ENCODE measurements at places on chromosomes 11 and 22.

DNA sequence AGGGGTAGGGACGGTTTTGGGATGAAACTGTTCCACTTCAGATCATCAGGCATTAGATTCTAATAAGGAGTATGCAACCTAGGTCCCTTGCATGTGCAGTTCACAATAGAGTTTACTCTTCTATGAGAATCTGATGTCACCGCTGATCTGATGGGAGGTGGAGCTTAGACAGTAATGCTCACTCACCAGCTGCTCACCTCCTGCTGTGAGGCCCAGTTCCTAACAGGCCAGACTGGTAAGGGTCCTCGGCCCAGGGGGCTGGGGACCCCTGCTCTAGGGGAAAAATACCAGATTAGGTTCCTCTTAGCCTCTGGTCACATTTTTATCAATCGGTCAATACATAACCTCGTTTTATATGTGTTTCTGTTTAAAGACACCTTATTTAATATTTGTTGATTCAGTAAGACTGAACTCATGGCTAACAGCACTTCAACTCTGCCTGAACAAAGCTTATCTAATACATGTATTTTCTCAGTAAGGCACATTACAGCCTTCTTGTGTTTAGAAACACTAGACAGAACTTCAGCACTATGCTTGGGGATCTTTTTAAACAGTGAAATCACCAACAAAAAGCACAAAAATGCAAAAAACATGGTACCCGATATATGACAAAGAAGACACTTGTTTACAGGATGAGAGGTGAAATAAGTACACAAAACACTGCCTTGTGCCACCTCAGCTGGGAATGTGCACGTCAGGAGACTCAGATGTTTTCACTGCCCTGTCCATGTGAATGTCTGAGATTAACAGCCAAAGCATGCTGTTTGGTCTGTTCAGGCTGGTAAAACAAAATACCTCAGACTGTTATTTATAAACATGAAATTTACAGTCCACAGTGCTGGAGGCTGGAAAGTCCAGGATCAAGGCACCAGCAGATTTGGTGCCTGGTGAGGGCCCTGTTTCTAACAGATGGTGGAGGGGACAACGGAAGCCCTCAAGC lies 107.5 kb downstream of the USP35 start:
- no peak for DNase-seq

GRCh38 chr11:133942577-133942976 lies 14.2 kb downstream of the IGSF9B start:
- no peak for DNase-seq

DNA sequence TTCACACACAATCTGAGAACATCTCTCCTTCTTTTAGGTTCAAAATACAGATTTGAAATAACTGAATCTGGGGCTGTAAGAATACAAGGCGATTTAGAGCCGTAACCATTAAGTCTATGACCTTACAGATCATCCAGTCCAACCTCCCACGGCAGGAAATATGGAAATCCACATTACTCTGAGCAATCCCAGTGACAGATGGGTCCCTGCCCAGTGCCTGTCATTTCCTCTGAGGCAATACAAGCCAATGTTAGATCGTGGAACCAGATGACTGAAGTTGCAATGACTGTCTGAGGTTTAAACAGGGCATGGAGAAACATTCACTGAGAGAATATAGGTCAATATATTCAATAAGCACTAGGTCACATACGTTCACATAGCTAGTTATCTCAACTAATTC lies 77.4 kb upstream of the OR5AK2 start:
- DNase-seq, result no peak

DNA sequence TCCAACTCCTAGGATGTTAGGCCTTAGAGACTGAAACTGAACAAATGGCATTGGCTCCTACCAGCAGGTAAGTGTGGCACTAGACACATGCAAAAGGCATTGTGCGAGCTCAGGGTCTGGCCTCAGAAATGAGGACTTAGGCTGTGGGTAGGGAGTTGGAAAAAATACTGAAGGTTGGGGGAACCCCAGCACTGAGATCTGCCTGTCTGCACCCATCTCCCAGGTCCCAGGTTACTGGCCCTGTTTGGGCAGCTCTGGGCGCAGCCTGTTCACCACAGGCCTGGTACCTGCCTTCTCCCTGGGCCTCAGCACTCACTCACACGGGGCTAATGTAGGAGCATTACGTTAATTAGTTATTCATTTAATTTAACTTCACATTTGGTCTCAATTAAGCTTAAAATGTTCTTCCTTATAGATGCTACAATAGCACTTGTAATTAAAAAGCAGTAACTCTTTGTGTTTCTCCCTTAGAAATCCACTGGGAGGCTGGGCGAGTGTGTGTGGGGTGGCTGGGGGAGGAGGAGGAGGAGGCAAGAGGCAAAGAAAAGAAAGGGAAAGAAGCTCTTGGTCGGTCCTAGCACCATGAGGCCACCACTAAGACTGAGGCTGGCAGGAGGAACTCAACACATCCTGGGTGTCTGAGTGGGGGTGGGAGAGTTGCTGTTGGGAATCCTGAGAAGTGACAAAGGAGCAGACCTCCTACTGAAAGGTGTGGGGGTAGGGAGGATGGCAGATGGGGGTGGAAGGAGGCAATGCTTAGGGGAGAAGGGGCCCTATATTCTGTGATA lies 19.4 kb downstream of the TMEM218 start:
- DNase-seq, result no peak

DNA sequence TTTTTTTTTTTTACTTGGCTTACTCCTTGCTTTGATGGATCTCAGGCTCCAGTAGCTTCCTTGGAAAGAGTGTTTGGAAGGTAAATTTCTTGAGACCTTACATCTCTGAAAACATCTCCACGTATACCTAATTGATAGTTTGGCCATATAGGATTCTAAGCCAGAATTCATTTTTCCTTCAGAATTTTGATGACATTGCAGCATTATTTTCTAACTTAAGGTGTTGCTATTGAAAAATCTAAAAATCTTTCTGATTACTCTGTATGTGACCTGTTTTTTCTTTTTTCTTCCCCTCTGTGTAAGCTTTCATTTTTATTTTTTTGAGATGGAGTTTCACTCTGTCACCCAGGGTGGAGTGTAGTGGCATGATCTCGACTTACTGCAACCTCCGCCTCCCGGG lies 23.1 kb upstream of the SPTBN2 start:
- no peak for DNase-seq

GRCh38 chr11:11948242-11948947 lies 60.0 kb downstream of the DKK3 start:
- no peak for DNase-seq

DNA sequence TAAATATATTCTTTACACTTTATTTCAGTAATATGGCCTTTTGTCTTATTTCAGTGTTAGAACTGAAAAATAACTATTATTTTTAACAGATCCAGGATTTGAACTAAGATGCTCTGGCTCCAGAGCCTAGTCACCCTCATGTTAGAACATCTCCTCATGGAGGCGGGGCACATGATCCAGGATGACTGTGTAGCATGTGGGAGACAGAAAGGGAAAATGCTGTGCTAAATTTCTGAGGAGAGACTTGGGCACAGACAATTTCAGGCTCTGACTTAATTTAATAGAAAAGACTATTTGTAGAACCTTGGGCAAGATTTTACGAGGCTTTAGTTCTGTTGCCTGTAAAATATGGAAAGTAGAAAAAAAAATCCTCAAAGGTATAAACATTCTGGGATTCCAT lies 24.1 kb downstream of the CTSC start:
- DNase-seq, result no peak

GRCh38 chr11:123161376-123162030 lies 33.5 kb downstream of the CLMP start:
- no peak for DNase-seq

DNA sequence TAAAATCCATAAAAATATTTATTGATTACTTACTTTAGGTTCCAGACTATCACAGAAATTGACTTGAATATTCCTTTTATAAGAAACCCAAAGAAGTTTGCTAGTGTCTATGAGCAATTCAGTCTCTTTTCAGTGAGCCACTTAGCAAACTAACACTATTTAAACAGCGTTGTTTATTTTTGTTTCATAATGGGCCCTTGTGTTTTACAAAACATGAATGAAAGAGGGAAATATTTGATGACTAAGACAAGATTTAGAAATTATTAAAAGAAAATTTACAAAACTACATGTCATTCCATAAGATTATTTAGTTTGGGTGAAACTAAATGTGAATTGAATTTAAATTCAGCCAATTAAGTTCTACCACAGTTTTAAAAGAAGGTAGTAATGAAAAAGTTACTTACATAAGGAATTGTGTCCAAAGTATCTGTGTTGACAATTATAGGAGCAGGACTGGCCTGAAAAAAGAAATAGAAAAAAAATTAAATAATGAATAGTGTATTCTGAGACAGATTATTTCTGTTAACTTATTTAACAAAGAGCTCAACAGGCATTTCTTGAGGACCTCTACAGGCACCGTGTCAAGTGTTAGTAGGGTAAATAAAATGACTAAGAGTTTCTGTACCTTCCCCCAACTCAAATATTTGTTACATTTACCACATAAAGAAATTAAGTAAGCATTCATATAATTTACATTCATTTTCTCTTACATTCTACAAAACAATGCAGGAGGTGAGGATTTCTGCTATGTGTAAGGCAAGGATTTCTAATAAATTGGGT lies 964.9 kb upstream of the CCDC90B start:
- no peak for DNase-seq

- no peak for DNase-seq
Observed at GRCh38 chr11:16410479-16410878, 54.1 kb upstream of the SOX6 start.

DNA sequence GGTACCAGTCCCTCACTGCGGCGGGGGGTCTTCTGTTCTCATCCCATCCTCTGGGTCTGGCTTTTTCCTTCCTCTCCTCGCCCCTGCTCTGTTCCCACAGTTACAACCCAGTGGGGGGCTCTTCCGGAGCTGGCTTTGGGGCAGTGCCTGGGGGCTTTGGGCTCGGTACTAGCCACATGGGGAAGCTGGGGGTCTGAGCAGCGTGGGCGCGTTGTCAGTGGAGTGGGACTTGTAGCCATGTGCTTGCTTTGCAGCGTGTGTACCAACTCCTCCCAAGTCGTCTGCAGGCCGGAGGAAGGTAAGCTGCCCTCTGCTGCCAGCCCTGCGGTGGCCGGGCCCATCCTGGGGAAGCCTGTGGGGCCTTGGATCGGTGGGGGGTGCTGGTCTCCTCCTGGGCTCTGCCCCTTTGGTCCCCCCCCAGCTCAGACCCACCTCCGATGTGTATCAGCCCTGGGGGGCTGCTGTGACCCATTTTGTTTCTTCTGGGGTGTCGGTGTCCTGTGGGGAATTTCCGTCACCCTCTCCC lies 17.5 kb downstream of the MUC2 start:
- DNase-seq, result no peak

DNA sequence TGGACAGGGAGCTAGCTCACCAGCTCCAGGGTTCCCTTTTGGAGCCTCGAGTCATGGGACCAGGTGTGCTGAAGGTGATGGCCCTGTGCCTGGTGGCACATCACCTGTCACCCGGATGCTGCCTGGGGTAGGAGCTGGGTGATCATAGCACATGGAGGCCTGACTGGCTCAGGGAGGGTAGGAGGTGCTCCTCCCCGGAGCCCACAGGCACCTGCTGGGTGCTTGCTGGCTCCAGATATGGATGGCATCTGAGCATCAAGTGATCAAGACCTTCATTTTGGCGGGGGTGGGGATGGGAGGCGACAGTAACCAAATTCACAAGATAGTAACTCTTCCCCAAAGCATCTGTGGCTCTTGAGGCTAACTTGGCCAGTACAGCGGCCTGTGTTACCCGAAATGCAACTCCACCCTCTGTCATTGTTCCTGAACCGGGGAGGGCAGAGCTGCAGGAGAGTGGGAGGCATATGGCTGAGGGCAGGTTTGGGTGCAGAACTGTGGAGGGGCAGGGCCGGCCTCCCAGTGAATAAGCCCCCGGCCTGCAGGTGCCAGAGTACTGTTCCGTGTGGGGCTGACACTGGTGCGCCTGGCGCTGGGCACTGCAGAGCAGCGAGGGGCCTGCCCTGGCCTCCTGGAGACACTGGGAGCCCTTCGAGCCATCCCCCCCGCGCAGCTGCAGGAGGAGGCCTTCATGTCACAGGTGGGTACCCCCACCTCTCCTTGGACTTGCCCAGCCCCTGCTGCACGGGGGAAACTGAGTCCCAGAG lies 4.7 kb downstream of the TBC1D10C start:
- DNase-seq, result no peak

Data from spinal cord (tissue), 10 donors.